Stimulated activated CD8-positive, alpha-beta memory T cell treated with anti-CD3 and anti-CD28 coated beads, Interleukin-7, amount 100 ng/mL, for 1 hour (primary cell): ENCODE measurements at places on chromosomes 11 and 22.

DNA sequence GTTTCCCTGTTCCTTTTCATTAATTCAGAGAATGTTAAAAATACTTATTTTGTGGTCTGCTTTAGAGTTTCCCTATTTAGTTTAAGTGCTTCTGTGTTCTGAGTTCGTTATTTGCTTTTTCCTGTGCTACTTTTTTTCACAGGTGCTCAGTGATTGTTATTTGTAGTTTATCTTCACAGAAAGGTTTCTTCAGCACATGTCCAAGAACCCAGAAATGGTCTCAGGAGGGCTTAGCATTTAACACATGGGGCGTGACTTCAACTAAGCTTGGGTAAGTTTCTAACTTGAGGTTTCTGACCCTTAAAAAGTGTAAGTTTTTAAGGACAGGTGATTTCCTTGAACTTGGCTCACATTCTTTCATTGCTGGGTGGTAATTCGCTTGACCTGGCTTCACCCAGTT, 157.3 kb downstream of the AASDHPPT start:
- DNase-seq, result no peak

- no peak for DNase-seq
Measured at GRCh38 chr11:86202013-86202336, 42.6 kb upstream of the EED start.

DNA sequence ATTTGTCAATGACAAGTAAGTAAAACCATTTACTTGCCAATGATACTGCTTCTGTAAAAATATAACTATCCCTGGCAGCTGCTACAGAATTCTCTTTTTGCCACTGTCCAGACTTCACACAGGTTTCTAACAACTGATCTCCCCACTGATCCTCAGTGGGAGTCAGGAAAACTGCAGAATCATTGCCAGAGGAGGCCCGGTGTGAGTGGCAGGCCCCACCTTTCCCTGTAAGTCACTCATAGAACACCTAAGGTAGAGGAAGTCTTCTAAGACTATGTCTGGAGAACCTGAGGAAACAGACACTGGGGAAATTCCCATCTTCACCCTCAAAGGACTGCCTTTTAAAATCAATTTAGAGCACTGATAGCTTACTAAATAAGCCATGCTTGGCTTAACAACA, 66.3 kb downstream of the ZC3H12C start:
- no peak for DNase-seq

- no peak for DNase-seq
Measured at GRCh38 chr11:64100782-64101353, 65.0 kb downstream of the MACROD1 start.

DNA sequence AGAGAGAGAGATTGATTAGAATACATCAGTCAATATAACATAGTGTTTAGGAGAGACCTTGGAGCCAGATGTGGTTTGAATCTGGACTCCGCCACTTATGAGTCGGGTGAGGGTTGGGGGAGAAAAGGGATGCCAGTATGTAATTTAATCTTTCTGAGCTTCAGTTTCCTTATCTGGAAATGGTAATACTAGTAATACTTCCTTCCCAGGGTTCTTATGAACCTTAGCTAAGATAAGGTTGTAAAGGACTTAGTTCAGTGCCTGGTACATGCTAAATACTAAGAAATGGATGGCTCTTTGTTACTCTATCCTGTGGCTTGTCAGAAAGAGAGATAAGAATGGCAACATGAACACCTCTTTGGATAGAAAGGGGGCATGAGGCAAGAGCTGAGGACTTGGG, 226.1 kb upstream of the NARS2 start:
- DNase-seq, result no peak

DNA sequence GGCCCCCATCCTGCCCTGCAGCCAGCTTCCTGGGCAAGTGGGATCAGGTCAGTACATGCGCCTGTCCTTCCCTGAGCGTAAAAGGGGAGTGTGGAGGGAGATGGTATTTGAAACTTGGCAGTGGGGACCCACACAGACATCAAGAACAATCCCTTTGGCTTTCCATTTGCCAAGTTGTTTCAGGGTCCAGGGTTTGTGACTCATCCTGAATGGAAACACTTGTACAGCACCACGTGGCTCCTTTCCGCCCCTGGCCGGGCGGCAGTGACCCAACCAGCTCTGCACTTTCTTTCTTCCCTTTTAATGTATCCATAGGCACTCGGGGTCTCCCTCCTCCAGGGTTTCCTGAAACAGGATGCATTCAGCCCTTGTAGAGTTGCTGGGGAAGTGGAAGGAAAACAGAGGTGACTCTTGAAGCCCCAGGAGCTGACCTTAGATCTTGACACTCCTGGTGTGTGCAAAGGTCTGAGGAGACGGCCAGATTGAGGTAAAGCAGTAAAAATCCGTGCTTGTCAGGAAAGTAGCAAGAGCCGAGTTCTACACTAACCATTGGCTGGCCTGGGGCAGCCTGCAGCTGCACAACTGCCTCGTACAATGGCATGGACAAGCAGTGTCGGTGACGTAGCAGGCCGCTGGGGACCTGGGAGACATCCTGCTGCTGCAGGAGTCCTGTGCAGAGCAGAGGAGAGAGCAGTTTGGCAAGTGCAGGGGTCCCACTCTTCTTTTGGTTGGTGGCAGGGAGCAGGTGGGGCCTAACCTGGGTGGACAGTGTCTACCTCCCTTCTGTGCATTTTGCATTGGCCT, 189.8 kb downstream of the SNX19 start:
- DNase-seq, result no peak

DNA sequence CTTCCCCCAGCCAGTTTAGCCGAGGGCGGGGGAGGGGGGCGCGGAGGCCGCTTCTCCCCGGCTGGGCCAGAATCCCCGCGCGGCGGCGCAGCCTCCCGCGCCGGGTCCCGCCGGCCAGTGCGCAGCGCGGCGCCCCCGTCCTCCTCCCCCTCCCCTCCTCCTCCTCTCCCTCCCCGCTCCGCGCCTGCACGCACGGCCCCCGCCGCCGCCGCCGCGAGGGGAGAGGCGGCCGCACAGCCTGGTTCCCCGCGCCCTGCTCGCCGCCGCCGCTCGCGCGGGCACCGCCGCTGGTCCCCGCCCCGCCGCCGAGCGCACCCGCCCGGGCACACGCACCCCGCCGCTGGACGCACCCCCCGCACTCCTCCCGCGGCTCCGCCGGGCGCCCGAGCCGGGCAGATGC, at the start of gene FLRT1:
Gene FLRT1, plus strand, starts transcription at position 356 of the 400 bp plus-strand sequence. CDS start 80,337 bp downstream, outside the sequence.
- DNase-seq, result no peak

DNA sequence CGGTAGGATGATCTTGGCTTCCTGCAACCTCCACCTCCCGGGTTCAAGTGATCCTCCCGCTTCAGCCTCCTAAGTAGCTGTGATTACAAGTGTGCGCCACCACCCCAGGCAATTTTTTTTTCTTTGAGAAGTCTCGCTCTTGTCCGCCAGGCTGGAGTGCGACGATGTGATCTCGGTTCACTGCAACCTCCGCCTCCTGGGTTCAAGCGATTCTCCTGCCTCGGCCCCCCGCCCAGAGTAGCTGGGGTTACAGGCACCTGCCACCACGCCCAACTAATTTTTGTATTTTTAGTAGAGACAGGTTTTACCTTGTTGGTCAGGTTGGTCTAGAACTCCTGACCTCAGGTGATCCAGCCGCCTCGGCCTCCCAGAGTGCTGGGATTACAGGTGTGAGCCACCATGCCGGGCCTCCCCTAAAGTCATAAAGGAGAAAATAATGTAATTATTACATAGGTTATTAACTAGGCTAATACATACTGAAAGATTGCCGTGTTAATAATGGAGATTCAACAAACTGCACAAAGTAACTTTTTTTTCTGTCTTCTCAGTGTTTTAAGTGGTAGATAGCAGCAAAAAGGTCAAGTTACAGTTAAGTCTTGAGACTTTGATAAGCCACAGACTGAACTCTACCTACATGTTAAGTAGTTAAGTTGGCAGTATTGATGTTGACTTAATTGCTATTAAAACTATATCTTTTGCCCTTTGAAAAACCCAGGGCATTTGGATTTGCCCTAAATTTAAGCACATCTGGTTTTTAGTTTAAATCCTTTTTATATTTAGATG, 3.9 kb downstream of the CAPRIN1 start:
- no peak for DNase-seq

DNA sequence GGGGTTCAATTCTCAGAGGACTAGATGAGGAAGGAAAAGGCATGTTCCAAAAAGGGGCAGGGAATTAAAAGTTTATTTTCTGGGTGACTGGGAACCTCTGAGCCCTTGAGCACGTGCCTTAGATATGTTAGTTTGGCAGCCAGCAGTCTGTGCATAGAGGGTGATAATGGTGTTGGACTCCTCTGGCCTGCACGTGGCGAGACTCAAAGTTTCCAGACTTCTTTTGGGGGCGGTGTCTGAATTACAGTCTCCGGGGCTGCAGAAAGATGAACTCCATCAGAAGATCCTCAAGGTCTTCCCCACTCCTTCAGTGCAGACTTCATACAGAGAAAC, 861 bp upstream of the ZNRF3 start:
- DNase-seq, result no peak

GRCh38 chr22:36347094-36347493, 40.7 kb downstream of the MYH9 start:
- no peak for DNase-seq

GRCh38 chr11:86003654-86004053, 65.2 kb downstream of the PICALM start:
- no peak for DNase-seq

GRCh38 chr11:129932381-129933067, 37.1 kb upstream of the NFRKB start:
- DNase-seq, result no peak
